ENCODE measurements at places on chromosomes 13 and 19. TPM values are rescaled to one million over a fixed set of nuclear protein-coding genes. Genes with fewer than 3 reads are reported as not detected.
A peak's percentile ranks its signal among the peaks of the same experiment; 100 is the strongest.

GRCh38 chr13:54486421-54487166 lies 1458.0 kb downstream of the OLFM4 start:
- DNase-seq: no peak

DNA sequence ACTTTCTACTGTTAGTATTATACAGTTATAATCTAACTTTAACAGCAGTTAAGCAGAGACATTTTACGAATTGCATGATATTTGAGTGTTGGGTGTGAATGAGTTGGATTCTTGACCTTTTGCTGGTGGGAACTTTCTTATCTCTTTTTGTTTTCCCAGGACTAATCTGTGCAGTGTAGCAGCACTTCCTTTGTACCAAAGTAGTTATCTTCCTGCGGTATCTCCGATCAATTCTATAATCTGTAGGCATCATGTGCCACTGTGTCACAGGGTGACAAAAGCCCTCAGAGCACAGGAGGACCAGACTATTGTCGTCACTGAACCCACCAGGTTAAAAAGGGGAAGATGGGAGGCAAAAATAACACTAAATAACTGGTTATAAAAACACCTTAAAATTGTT lies 823.5 kb downstream of the GPC5 start:
- no peak for DNase-seq

GRCh38 chr19:10747271-10747670 lies 29.4 kb downstream of the DNM2 start:
- DNase-seq: no peak

GRCh38 chr13:74114641-74115040 lies 19.6 kb downstream of the KLF12 start:
- DNase-seq: no peak

GRCh38 chr13:92951273-92951890 lies 275.2 kb upstream of the GPC6 start:
- no peak for DNase-seq

DNA sequence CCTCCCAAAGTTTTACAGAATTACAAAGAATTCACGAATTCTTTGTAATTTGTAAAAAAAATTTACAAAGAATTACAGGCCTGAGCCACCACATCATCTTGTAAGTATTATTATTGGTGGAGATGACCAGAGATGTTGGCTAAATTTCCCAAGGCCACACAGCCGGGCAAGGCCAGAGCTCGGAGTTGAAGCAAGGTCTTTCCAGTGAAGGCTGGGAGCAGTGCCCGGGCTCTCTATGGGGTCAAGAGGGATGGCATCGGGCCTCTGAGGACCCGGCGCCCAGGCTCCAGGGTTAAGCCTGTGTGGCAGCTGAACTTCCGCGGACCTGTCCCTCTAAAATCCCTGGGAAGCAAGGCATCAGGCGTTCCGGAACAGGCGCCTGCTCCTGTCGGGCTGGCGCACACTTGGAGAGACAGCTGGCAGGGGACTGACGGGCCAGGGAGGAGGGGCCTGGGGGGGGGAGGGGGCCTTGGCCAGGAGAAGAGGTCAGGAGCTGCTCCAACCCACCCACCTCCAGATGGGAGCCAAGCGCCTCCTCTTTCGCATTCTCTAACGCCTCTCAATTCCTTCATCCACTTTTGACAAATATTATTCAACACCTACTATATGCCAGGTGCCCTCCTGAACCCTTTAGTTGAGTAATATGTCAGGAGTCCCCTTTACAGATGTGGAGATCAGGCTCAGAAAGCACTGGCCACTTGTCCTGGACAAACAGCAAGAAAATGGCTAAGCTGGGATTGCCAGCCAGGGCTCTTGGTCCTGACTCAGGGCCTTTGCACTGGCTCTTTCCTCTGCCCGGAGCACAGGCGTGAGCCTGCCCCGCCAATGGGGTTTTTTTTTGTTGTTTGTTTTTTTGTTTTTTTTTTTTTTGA lies 36.8 kb upstream of the SEMA6B start:
- DNase-seq: no peak

The OR7A5 gene
- 0.04 TPM for polyA plus RNA-seq

The PPP2R1A gene
- 532 TPM for polyA plus RNA-seq

The ZNF491 gene
- 4.7 TPM for polyA plus RNA-seq

- DNase-seq: no peak
These were observed 23.1 kb downstream of the TMED1 start for GRCh38 chr19:10812902-10813404.

GRCh38 chr19:33767898-33768413 lies 28.7 kb upstream of the KCTD15 start:
- DNase-seq: no peak

The ZNF28 gene
- 17.9 TPM for polyA plus RNA-seq

DNA sequence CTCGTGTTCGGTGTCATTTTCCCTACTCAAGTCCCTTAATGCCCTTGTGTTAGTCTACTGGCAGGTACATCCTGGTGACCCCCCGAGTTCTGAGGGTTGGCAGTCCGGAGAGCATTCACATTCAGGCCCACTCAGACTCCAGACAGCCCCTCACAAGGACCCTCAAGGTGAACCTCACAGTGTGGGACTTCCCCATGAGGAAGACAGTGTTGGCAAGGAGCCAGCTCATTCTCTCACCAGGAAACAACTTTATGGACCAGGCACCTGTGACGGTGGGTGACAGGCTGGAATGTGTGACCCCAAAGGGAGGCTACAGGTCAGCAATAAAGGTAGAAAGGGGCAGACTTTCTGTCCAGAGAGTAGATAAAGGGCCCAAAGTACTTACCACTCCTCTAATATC lies 24.5 kb downstream of the RDH8 start:
- DNase-seq: no peak

GRCh38 chr13:81498969-81499368 lies 1158.0 kb upstream of the SPRY2 start:
- DNase-seq: no peak

GRCh38 chr13:36920616-36921185 lies 663 bp upstream of the SMAD9 start:
- DNase-seq: no peak

- no peak for DNase-seq
These were observed 30.9 kb downstream of the FAM216B start for GRCh38 chr13:42812316-42812715.

GRCh38 chr13:23617551-23618024 lies 47.4 kb downstream of the TNFRSF19 start:
- DNase-seq: no peak

DNA sequence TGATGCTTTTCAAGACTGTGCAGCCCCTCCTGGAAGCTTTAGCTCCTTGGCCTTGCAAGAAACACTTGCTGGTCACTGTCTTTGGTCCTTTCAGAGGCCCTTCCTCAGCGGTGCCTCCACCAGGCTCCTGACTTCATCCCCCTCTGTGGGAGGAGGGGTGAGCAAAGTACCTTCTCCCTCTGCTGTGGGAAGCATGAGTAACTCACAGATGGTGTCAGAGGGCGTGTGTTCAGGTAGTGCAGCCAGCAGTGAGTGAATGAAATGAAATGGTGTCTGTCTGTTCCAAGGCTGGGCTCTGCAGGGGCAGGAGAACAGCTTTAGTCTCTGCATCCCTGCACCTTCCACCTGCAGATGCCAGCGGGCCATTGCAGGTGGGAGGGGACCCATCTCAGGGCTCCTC lies 102.9 kb downstream of the SHISA2 start:
- no peak for DNase-seq

DNA sequence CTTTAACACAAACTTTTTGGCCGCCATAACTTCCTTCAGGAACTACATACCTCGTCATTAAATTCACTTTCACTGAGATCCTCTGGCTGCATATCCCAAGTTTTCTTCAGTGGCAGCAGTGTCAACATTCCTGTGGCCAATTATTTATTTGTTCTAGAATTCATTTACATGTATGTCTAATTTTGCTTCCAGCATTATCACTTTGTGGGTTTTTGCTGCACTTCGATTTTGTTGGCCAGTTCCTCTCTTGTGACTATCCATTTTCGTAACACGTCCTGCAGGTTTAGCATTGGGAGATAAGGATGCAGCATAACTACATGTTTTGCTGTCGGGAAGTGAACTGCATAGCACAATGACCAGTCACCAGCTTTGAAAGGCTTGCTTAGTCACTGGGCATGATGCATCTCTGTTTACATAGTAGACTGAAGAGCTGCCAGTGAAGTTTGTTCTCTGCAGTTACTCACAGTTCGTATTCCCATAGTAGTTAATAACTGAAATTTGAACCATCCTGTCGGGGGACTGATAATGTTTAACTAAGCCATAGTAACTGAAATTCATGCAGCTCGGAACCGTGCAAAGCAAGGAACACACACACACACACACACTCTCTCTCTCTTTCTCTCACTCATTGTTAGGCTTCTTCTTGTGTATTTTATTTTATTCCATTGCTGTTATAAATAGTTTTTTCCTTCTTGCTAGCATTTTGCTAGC lies 28.3 kb downstream of the ZNF507 start:
- DNase-seq: no peak

- no peak for DNase-seq
These were observed 27.6 kb downstream of the DNAJC3 start for GRCh38 chr13:95704510-95704909.

The ZNF569 gene
- polyA plus RNA-seq: 12.8 TPM

The APBA3 gene
- 14.2 TPM for polyA plus RNA-seq

- no peak for DNase-seq
These were observed 5.5 kb upstream of the LILRA6 start for GRCh38 chr19:54248016-54248601.

The SMIM24 gene
- 466 TPM for polyA plus RNA-seq

The ZNF844 gene
- polyA plus RNA-seq: 32.1 TPM

GRCh38 chr13:28429685-28430290 lies 65.1 kb downstream of the FLT1 start:
- no peak for DNase-seq

DNA sequence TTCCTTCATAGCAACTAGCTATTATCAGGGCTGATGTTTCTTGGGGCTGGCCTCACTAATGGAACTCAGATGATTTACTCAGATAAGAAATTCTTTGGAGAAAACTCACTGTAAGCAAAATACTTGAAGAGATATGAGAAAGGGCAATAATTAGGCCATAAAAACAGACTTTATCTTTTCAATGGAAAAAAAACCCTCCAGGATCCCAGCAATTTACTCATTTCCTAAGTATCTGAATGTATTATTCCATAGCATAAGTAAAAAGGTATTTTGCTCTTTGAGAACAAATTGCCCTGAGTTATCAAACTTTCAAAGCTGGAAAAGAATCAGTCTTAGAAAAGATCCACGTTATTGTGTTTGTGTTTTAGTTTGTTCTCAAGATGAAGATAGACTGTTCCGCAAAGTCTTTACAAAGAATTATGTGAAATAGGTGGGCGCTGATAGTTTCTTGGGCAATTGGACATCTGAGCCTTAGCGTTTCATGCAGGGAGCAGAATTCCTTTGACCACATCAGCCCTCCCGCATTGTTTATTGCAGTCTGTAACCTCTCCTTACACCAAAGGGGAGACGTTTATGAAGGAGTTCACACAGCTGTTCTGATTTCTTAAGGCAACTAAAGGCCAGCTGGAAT lies 29.1 kb upstream of the CSNK1A1L start:
- DNase-seq: peak; percentile 75

DNA sequence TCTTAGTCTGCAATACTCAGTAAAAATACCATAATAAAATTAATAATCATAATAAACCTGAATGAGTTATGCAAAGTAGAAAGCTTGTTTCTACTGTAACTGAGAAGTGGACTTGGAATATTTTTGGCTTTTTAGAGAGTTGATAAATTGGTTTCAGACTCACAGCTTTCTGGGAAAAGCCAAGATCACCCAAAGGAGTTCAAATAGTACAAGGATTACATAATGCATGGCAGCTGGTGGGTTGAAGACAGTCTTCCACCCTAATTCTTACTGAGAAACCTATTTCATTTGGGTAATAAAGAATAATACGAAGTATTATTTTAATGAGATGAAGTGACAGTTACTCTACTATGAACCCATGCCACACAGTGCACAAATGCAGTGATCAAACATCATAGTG lies 139.4 kb upstream of the KLF12 start:
- DNase-seq: no peak

The CERS1 gene
- polyA plus RNA-seq: 6.3 TPM

DNA sequence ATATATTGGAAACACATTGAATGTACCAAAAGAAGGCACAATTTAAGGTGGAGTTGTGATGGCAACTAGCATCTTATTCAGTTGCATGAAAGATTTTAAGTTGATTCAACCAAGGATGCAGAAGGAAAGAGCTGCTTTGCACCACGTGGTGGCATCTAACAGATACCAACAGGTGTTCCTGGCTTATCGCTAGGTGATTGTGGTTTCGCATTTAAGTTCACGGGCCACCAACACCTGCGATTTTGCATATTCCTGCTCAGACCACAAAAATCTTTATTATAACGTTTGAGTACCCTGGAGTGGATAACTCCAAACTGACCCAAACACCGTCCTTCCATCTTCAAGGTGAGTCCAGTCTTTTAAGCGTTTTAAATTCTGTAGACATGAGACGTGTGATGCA lies 45.3 kb downstream of the RGCC start:
- DNase-seq: no peak

DNA sequence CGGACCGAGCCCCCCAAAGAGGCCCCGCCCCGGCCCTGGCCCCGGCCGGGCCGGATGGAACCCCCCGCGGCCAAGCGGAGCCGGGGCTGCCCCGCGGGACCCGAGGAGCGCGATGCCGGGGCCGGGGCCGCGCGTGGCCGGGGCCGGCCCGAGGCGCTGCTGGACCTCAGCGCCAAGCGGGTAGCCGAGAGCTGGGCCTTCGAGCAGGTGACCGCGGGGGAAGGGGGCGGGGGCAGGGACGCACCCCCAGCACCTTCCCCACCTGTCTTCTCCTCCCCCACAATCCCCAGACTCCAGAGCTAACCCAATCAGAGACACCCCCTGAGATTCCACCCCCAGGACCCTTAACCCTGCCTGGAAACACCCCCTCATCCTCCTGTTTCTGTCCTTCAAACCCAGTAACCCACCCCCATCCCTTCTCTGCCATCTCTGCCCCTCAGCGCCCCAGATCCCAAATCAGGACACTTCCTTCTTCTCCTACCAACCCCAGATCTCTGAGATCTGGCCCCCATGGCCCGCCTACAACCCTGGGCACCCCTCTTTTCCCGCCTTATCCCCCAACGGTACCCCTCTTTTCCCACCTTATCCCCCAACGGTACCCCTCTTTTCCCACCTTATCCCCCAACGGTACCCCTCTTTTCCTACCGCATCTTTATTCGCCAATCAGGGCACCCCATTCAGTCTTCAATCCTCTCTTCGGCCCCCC lies 505 bp downstream of the ZSWIM4 start:
- DNase-seq: no peak

The FGF22 gene
- 0.73 TPM for polyA plus RNA-seq

GRCh38 chr13:106349080-106349931 lies 186.2 kb downstream of the EFNB2 start:
- DNase-seq: no peak

- DNase-seq: no peak
These were observed 26.1 kb upstream of the N4BP2L1 start for GRCh38 chr13:32453981-32454380.
